ENCODE measurements at places on chromosomes 13 and 19.

- no peak for DNase-seq
These were observed at the start of gene CADM4 for GRCh38 chr19:43639519-43640423. Gene CADM4 (minus strand): TSS chr19:43639850. CDS start chr19:43639790, 60 bp downstream.

- DNase-seq: no peak
These were observed 1174.9 kb downstream of the PCDH17 start for GRCh38 chr13:58806401-58806800.

DNA sequence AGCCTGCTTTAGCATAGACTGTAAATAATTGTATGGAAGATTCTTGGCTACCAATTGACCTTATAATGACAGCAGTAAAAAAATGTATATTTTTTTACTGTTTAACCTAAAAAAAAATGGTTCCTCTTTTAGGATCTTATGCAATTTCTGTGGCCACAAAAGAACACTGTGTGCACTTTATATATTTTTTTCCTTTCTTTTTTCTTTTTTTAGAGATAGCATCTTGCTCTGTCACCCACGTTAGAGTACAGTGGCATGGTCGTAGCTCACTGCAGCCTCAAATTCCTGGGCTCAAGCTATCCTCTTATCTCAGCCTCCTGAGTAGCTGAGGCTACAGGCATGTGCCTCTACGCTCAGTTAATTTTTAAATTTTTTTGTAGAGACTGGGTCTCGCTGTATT, 6.1 kb downstream of the FLT3 start:
- DNase-seq: no peak

DNA sequence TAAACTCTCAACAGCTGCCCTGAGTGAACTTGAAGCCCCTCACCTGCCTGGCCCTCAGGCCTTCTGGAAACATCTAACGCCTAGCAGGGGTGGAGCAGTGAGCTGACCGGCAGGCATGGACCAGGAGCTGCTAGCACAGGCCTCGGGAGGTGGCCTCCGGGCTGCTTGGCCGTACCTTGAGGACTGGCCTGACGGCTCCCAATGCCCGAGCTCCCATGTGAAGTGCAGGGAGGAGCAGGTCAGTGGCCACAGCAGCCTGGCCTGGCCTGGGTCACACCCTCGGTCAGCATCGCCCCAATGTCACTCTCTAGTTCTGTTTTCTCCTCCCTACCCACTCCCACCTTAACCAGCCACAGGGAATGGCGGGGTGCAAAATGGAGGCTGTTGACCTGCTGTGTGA, 19.0 kb downstream of the TSHZ3 start:
- DNase-seq: no peak

- no peak for DNase-seq
These were observed 8.0 kb downstream of the KLC3 start for GRCh38 chr19:45348367-45349125.

DNA sequence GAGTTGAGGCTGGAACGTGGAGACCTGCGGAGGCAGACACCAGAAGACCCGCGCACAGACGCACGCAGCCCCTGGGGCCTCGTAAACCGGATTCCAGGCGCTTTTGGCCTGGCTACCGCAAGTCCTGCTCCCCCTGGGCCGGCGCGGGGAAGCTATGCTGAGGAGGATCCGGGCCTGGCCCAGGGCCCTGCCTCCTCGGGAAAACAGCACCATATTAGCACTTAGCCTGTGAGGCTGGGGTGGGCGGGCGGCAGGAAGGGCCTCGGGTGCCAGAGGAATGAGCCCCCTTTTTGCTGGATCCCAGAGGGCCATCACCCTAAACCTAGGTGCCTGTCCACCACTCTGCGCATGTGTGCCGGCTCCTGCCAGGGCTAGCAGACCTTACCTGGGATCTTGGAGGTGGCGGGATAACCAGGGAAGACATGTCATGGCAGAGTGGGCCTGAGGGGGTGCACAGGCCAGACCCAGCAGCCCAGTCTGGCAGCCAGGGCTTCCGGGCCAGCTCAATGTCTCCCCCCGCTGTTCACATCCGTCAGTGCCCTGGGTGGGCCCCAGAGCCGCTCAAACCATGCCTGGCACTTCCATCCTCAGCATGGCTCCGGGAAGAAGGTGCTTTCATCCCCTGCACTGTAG, 7.3 kb downstream of the ELOF1 start:
- no peak for DNase-seq
